ENCODE measurements at places on chromosomes 2 and 18. TPM values are rescaled to one million over a fixed set of nuclear protein-coding genes. Genes with fewer than 3 reads are reported as not detected.

AGXT gene
- not detected for total RNA-seq

DNA sequence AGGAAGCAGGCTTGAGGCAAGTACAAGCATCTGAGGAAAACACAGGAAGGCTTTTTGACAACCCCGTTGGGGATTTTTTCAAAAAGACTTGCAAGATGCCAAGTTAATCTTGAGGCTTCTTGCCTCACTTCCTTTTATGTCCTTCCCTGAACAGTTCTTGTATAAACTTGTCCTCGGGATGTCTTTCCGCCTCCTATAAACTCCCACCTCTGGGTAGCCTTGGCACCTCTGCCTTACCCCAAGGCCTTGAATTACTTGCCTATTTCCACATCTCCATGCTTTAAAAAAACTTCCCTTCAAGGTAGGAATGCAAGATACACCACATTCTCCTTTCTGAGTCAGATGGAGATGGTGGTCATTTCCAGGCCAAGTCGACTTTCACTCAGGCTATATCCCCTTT, 106.4 kb upstream of the RBBP8 start:
- DNase-seq = peak; percentile 43

KCNG2 gene
- total RNA-seq = not detected

ZNF521 gene
- 35.7 TPM for total RNA-seq

DNER gene
- total RNA-seq = not detected

FSHR gene
- not detected for total RNA-seq

LBX2 gene
- total RNA-seq = 3.0 TPM

LAMA1 gene
- 30.1 TPM for total RNA-seq

SULT1C2 gene
- total RNA-seq = 0.27 TPM

NEU4 gene
- total RNA-seq = not detected

DNA sequence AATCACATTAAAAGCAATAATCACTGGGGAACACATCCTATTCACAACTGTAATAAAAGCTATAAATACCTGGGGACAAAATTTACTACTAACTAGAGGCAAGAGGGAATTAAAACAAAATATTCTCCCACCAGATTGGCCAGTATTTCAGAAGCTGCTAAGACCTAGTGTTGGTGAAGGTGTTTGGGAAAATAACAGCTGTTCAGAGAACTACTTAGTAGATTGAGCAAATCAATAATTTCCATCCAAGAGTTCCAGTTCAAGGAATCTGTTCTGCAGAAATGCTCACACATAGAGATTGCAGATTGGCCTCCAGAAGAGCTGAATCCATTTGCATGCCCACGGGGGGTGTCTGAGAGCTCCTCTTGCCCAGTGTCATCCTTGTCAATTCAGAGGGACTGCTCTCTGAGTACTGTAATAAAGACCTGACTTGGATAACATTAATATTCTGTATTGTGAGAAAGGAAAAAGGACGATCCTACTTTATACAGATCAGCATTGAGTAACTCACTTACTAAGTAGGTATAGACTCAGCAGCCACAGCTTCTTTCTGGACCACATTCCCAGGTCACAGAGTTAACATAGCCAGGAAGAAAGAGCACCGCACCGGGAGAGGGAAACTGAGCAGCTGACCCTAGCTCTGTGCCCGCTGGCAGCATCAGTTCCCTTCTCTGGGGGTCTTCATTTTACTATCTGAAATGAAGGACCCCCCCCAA, 5.6 kb downstream of the TUBB6 start:
- no peak for DNase-seq

GRCh38 chr2:134372611-134373131, 118.8 kb downstream of the MGAT5 start:
- peak; percentile 76 for DNase-seq
